ENCODE measurements at places on chromosomes 13 and 19.

GRCh38 chr13:30745906-30746686 is 10.8 kb downstream of the ALOX5AP start:
- DNase-seq = no peak

DNA sequence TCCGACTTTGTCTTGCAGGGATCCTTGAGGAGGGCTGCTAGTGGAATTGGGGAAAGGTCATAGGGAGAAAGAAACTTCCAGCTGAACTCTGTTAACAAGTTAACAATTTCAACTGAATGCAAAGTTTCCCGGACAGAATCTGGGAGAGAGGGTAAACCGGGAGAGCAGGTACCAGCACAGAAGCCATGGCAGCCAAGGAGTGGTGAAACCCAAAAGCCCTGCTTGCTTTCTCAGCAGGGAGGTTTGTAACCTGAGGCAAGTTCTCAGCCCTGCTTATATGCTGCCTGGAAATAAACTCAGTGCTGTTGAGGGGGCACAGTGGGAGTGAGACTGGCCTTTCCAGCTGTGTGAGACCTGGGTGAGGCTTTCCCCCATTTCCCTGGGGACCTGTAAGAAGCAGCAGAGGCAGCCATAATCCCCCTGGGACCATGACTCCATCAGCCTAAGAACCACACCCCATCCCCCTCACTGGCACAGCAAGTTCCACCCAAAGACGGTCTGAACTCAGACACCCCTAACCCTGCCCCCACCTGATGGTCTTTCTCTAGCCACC is 84.0 kb downstream of the SUCLA2 start:
- no peak for DNase-seq

DNA sequence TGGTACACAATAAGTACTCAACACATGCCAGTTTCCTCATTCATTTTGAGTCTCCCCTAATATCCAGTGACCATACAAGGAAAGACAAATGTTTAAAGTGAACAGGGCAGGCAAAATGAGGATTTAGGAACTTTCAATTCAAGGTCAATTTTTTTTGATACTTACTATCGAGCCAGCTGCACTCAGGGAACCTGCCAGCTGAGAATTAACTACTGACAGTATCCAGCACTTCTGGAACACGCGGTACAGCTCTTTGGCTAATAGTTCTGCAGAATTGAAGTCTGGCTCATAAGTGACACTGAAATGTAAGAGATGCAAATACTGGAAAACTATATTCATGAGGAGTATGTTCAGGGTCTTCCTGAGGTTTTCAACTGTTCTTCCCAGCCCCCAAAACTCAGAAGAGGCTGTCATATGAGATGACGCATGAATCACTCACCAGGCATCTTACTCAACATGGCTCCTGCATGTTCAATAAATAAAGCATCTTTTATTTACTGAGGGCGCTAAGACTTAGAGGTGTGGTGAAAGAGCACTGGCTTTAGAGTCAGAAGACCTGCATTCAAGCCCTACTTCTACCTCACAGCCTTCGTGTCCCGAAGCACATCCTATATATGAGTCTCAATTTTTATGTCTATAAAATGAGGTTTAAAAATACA is 25.6 kb downstream of the RUBCNL start:
- DNase-seq = no peak

DNA sequence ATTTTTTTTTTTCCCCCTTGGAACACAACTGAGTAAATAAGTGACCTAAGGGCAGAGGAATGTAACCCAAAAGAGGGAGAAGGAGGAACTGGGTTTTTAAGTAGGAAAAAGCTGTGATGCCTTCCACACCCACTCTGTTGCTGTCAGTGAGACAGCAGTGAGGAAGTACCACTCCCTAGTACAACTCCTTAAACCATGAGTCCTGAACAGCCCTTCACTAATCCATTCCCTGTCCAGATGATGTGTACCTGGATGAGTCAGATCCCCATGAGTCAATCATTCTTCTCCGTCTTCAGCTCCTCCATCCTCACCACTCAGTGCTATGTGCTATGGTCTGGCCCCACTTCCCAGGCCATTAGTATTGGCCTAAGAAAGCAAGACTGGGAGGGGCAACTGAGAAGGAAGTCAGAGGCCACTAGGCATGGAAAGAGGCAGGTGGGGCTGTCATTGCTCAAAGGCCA is 12.9 kb upstream of the CXCL17 start:
- no peak for DNase-seq

DNA sequence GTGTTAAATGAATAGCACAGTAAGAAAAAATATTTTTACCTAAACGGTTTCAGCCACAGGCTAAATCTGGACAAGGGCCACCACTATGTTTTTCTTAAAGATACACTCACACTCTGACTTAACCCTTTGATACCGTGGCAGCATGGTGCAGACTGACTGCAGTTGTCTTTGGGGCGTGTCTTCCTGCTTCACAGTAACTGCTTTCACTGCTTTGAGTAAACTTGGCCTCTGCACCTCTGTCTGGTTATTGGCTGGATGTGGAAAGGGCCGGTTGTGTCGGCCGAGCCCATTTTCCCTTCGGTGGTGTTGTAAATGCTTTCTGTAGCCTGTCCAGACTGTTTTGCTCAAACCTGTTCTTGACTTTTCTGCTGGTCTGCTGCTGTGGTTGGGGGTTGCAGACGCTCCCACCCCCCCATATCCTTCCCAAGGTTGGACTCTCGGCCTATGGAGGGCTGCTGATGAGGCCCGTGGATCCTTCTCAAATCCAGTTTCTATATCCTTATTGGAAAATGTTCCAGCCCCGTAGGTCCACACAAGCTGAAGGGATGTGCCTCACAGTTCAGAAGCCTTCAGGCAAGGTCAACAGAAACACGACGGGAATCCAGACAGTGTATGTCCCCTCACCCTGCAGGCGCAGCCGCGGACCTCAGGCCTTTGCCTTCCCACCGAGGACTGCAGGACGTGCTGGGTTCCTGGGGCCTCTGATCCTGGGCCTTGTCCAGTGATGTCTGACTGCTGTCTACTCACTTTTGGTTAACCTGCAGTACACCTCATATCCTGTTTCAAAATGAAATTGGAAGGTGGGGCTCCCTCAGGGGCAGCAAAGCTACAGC is 90.2 kb upstream of the RNF113B start:
- no peak for DNase-seq

DNA sequence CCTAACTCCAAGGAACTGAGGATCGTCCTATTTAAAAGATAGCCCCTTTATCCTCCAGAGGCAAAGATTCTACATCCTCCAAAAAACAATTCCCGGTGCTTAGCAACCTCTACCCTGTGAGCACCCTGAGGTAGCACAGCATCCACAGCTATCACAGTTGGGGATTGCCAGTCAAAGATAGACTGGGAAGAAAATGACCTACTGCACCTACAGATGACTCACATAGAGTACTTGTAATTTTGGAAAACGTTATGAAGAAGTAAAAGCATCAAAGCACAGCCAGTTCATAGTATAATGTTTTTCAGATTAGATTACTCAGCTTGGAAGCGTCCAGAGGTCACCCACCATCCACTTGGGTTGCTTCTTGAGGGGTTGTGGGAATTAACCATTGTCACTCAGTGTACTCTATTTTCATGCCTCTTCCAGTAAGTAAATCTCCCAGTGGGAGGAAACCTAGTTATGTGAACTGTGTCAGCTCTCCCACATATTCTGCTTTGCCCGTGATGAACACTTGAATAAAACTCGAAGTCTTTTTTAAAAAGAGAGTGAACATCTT is 8.9 kb upstream of the FAM124A start:
- no peak for DNase-seq

DNA sequence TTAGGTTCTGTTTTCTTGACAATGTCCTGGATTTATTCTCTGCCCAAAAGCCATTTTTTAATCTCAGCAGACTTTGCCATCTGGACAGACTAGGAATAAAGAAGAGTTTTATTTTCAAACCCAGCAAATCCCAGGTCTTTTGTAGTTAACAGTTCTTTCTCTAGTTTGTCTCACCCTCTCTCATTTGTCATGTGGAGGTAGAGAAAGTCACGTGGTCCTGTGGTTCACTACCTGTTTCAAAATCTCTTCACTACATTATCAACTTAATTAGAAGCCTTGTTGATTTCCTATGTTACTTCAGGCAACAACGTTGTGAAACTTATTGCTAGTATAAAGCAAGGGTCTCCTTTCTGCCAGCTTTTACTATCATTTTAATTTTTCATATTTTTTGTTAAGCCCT is 1222.6 kb downstream of the EFNB2 start:
- DNase-seq = no peak

DNA sequence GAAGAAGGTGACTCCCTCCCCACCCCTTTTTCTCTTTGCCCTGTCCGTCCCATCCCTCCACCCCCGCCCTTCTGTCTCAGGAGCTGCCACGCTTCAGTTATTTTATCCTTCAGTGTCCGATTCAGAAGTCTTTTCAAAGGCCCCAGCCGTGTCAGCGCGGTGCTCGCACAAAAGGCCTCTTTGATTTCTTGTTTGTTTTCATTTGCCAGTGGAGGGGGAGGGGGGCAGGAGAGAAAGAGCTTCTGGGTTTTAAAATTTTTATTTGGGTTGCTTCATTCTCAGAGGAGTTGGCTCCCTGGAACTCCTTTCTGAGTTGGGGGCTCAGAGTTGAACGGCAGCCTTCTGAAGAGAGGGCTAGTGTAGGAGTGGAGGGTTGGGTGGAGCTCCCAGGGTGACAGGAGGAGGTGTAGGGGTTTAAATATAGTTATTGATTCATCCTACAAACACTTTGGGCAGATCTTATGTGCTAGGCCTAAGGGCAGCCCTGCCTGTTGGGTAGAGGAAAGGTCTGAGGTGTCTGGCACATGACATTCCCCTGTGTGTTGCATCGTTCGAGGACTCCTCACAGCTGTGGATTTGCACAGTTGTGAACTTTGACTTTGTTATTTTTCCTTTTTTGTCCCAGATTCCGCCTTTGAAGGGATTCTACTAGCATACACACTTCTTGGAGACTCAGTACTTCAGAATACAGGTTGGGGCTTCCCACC is 36.8 kb downstream of the NFIX start:
- no peak for DNase-seq

- DNase-seq = no peak
Observed at GRCh38 chr13:40386586-40386985, 279.9 kb downstream of the FOXO1 start.

DNA sequence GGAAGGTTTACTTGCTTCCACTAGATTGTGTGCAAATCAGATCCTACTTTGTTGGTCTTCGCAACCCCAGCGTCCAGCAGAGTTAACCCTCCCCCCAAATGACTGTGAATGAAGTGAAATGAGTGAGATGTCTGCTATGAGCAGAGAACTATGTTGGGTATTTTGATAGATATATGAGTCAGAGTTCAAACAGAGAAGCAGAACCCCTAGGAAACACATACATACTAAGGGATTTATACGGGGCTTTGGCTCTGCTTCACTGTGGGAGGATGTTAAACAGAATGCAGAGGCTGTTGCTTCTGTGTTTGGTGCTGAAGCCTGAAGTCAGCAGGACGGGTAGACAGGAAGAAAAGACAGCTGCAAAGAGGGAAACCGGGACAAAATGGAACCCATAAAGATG is 197.0 kb downstream of the MZT1 start:
- no peak for DNase-seq

- no peak for DNase-seq
Observed at GRCh38 chr19:8615024-8615423, 4.5 kb upstream of the ADAMTS10 start.

DNA sequence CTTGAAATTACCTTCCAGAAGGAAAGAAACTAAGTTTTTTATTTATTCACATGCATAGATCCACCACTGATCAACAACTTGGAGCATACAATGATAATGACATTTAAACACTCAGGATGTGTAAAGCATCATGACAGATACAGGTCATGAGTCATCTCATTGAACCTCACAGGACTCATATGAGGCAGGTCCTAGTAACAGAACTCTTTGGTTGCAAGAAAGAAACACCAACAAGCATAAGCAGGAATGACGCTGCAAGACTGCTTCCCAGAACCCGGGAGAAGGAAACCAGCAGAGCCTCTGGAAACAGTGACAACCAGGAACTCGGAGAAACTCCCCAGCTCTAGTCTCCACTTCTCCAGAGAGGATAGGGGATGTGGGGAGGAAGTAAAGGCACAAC is 60.8 kb upstream of the IPO5 start:
- no peak for DNase-seq
